Stimulated activated CD4-positive, alpha-beta T cell treated with anti-CD3 and anti-CD28 coated beads, Interleukin-1b, Interleukin-23, amount 100 ng/mL, for 1 hour (primary cell): ENCODE measurements at places on chromosomes 3 and 15.
A peak's percentile ranks its signal among the peaks of the same experiment; 100 is the strongest.

GRCh38 chr3:112629425-112629824 lies 11.5 kb downstream of the CCDC80 start:
- no peak for DNase-seq

- no peak for DNase-seq
These were observed 93.7 kb upstream of the RBMS3 start for GRCh38 chr3:29186982-29187725.

DNA sequence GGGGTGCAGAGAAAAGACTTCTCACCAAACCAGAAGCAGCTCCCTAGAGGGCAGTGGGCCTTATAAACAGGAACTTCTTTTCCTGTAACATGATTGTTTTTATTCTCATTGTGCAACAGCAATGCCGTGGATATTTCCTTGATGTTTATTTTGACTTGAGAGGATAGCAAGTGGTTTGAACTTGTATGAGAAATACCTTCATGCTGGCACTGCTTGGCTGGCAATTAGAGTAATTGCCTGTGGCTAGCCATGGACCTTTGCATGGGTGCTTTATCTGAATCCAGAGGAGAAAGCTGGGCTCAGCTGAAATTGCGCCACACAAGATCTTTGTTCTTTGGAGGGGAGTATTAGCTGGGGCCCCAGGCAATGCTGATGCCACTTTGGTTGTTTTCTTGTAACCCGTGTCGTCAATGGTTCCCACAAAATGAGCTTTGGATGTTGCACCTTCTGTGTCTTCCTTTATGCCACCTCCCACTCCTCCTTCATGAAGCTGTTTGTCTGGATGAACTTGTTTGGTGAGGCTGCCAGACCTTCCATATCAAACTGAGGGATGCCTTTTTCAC lies 37.9 kb downstream of the CMTM8 start:
- DNase-seq: no peak

DNA sequence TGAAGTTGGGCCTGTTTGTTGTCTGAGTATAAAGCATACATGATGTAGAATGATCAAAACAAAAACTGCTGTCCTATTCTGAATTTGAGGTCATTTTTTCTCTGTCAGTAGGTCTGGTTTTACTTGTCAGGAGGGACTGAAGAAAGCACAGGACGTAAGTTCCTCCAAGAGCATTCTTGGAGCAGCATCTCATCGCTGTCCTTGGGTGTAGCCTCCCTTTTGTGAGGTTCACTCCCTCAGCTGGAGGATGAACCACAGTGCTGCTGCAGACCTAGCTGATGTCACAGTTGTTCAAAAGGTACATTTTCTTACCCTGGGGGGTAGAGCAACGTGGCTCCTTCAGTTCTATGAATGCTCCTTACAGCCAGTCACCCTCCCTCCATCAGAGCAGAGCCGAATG lies 490.0 kb upstream of the TBL1XR1 start:
- no peak for DNase-seq

DNA sequence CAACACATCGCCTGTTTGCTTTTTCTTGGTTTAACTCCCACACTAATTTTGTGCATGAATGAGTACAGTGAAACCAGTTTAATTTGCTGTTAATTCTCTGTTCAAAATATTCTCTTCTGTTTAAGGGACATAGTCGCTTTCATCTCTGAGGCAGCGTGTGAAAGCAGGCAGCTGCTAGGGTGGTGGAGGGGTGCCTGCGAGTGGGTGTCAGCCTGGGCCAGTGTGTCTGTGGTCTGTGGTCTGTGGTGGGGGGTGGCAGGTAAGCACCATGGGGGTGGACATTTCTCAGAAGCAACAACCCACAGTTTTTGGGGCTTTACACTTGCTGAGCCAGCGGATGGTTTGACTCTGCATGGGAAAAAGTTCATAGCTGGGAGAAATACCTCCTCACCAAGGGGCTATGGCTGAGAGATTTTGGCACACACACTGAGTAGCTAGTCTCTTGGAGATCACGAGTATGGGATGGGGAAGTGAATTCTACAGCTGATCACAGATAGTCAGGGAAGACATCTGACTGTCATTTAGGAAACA lies 109.2 kb downstream of the EPHB1 start:
- DNase-seq: no peak

DNA sequence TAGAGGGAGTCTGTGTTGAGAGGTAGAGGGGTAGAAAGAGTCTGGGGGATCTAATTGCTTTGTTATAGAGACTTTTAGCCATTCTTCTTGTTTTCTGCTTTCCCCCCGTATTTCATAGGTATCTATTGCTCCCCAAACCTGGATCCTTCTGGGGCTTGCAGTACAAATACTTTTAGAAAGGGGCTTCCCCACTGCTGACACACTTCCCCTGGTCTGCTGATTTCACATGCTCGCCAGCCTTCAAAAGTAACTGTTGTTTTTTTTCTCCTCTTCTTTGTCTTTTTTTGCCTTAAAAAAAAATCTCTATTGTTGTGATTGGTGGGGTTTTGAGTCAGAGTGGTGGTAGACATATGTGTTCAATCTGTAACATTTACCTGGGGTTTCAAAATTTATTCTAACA lies 300.6 kb upstream of the AZI2 start:
- DNase-seq: no peak

DNA sequence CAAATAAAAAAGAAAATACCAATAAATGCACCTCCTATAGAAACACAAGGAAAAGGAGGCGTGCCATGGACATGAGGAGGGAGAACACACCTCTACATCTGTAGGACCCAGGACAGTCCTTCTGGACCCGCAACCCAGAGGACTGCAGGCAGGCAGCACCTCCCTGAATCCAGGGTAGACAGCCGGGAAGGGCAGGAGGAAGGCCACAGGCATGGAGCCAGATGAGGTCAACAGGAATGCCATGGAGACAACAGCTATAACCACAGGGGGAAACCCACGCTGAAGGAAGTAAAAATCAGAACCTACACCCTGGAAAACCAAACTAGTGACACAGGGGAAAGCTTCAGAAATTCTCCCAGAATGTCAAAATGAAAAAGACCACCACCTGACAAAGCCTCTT lies 248.8 kb upstream of the NSMCE3 start:
- no peak for DNase-seq

DNA sequence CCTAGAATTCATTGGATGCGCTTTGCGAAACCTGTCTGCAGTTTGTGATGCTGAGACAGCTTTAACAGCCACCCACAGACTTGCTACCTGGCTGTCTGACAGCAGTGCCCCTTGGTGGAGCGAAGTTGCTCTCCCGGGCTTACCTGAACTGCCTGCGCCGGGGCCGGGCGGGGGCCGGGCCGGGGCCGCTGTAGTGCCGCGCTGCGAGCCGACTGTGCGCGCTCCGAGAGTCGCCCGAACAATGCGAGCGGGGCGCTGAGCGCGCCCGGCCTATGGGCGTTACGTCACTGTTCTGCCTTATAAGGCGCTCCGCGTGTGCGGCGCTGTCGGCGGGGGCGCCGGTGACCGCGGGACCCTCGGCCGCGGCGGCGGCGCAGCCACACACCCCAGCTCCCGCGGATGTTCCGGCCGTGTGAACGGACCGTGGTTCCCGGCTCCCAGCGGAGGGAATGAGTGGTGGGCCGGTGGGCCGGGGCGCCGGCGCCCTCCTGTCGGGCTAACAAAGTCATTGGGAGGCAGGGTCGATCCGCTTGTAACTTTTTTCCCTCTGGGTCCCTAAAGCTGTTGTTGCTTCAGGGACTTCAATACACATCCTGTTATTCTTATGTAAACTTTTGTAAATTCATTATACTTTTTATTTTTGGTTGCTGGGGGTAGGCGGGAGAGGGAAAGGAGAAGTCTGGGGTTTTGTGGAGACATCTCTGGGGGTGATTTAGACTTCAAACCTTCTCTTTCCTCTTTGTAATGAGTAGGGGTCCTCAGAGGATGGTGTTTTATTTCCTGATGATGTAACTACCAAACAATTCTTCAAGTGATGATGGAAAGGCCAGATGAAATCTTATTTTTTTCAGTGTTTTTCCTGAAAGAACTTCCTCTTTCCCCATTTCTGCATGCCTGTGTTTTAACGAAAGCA lies 58.5 kb downstream of the CMSS1 start:
- peak; percentile 31 for DNase-seq

DNA sequence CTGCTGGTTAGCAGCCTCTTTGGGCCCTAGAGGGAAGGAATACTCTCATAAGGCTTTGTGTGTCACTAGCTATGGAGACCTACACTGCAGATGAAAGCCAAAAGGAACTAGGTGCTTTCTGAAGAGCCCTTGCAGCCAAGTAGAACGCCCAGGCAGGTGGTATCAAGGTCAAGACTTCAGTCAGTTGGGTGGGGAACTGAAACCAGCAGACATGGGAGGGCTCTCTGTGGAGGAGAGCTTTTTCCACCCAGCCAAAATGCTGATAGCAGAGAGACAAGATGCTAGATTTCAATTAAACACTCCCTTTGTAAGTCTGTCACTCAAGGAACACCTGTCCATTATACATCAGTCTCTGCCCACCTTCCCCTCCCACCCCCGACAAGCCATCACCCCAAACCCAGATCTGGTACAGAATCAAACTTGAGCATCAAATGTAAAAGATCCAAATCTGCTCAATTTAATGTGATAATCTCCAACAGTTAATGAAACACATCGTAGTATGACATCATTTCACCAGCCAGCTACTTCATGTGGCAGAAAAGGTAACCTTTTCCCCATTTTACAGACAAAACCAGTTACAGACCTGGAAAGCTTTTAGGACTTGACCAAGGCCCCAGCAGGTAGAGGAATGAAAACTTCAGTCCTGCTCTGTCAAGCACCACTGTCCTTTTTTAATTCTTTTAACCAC lies 14.6 kb downstream of the MRPS25 start:
- no peak for DNase-seq

DNA sequence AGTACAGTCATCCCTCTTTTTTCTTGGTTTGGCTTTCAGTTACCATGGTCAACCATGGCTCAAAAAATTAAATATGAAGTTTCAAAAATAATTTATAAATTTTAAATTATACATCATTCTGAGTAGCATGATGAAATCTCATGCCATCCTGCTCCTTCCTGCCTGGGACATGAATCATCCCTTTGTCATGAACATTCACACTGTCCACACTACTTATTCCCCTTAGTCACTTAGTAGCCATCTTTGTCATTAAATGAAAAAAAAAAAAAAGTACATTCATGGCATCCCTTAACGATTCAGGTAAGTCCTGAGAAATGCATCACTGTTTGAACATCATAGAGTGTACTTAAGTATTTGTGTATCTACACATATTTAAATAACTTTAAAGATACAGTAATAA lies 1046.3 kb downstream of the ROBO2 start:
- no peak for DNase-seq

GRCh38 chr3:44108481-44108880 lies 133.2 kb upstream of the TOPAZ1 start:
- DNase-seq: no peak

- DNase-seq: no peak
These were observed 71.5 kb downstream of the PLCH1 start for GRCh38 chr3:155673421-155673820.

- DNase-seq: peak; percentile 6
These were observed at the start of gene LARP6 for GRCh38 chr15:70853973-70854665. TSS of gene LARP6 (minus strand) at chr15:70854157. CDS start at chr15:70854088, 69 bp downstream.

DNA sequence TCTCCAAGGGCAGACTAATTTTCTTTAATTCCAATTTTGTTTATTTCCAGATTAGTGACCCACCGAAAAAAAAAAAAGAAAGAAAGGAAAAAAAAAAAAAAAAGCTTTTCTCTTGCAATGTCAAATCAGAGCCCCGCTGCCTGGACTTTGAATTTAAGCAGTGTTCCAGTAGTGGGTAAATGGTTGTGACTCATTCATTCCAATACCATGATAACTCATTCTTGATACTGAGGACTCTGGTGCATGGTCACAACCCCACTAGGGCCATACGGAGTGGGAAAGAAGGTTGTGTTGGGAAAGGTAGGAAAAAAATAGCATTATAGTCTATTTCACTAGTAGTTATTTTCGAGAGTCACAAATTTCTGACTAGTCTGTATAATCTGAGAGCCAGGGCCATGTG lies 59.1 kb upstream of the COL8A1 start:
- DNase-seq: no peak

GRCh38 chr3:170290194-170290593 lies 67.3 kb upstream of the SKIL start:
- DNase-seq: no peak

DNA sequence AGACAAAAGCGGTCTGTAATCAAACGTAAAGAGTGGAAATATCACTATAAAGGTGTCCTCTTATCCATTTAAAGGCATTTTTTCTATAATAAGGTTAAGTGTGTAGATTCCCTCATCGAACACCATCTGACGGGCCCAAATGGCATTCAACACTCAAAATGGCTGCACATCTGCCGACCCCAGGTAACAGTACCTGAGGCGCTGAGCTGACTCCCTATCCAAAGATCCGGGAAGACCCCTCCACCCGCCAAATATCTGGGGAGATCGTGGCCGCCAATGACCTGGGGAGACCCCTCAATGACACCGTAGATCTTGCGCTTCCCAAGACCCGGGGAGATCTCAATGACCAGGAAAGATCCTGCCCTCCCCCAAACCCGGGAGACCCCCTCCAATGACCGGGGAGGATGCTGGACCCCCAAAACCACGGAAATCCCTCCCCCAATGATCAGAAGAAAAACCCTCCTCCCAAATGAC lies 476 bp downstream of the IP6K2 start:
- DNase-seq: no peak

DNA sequence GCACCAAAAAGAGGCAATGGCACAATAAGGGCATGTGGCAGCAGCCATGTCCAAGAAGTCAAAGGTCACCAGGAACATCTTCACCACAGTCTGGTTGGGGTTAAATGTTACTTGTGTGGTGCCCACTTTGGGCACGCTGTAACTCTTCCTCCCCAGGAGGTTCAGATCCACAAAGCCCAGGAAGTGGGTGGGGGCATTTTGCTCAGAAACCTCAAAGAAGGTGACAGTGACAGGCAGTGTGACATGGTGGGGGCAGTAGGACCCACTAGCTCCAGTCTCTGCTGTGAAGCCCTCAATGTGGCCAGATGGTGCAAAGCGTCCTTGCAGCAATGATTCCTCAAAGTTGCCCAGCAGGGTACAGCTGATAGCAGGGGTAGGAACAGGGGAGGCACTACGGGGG lies 5.8 kb downstream of the ZNF80 start:
- no peak for DNase-seq

GRCh38 chr3:149313542-149313941 lies 19.9 kb downstream of the TM4SF18 start:
- no peak for DNase-seq

GRCh38 chr3:45932112-45932511 lies 11.2 kb upstream of the CXCR6 start:
- DNase-seq: no peak

DNA sequence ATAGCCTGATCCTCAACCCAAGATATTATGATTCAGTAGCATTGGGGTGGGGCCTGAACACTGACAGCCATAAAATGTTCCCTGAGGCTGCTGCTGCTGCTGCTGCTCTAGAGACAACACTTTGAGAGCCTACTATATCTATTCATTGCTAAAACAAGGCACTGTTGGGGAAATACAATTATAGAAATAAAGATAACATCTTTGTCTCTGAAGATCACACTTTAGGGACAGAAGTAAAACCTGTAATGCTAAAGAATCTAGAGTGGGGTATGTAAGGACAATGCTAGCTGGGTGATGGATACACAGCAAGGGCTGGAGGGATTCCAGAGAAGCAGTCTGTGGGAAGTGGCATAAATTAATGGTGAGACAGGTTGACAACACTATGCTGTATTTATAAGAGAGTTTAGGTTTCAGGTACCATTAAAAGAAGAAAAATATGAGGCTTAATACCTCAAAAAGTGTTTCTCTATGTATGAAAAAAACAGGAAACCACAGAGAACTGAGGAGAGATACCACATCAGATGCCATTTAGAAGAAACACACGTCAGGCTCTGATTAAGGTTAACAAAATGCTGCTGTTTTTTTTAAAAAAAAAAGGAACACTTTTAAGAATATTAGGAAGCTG lies 115.9 kb downstream of the CBLB start:
- no peak for DNase-seq

GRCh38 chr15:82950295-82950694 lies 2.2 kb downstream of the HOMER2 start:
- DNase-seq: no peak
